Cortex of kidney (tissue), 1 donor: ENCODE measurements at places on chromosomes 16 and 17.

DNA sequence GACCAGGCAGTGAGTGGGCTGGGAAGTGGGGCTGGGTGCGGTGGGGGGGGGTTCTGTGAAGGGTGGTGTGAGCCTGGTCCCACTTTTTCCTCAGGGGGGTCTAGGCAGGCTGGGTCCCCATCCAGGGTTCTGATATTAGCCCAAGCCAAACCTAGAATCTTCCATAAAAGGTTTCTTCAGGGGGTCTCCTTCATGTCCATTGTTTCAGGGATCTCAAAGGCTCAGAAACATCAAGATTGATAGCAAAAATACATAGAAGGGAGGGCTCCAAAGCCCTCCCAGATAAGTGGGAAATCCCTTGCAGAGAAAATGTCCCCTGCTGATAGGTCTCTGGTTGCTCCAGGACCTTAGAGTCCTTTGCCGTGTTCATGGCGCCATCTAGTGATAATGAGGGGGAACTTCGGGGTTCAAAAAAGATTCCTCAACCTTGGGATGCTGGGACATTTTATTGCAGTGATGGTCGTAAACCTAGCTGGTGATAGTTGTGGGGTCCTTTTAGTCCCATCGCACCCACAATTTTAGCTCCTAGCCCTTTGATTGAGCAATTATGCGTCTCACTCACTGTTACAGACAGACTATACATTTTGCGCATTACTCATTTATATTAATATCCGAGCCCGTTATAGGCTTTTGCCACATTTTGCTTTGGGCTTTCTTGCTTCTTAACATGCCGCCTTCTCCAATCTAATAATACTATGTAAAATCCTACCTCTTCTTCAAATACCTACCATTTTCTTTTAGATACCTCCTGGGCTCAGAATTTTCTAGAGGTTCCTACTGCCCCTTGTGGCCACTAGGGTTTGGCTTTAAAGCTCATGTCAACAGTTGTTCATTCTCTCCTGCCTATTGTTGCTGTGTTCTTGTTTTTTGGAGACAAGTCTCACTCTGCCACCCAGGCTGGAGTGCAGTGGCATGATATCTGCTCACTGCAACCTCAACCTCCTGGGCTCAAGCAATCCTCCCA lies 35.1 kb downstream of the IGF2BP1 start:
- DNase-seq, result no peak

GRCh38 chr17:4485676-4486646 lies 12.7 kb upstream of the SPNS2 start:
- DNase-seq, result no peak

- no peak for DNase-seq
These were observed 470.1 kb downstream of the TOX3 start for GRCh38 chr16:52076801-52077201.

DNA sequence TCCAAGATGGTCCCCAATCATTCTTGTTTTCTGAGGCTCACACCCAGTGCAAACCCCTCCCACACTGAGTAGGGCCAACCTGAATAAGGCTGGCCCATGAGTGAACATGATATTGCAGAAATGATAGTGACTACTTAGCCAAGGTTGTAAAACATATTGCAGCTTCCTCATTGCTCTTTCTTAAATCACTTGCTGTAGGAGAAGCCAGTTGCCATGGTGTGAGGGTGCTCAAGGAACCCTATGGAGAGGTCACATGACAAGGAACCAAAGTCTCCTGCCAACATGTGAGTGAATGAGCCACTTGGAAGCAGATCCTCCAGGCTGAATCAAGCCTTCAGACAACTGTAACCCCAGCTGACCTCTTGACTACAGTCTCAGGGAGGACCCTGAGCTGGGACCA lies 191.4 kb downstream of the RGS9 start:
- no peak for DNase-seq

DNA sequence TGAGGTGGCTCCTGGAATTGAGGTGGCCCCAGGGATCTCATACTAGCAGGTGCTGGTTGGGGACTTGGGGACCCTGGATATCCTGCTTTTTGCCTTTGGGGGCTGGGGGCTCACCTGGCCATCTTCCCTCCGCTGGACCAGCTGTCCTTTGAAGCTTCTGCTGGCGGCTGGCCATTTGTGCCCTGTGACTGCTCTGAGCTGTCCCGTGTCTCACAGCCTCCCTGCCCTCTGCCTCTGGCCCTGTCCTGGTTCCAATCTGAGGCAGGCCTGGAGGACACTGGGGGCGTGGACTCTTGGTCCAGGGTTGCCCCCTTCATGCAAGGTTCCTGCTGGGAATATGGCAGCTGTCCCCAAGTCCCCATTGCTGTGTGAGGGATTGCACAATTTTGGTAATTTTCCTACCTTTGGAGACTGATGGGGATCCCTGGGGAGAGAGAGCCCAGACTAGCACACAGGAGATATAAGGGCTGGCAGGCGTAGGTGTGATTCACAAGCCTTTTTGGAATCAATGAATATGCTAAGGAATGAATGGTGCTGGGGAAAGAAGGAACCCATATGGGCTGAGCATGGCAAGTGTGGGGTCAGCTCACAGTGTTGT lies 19.2 kb downstream of the ADCY7 start:
- DNase-seq, result no peak

- DNase-seq, result no peak
These were observed 237.3 kb upstream of the CIBAR2 start for GRCh38 chr16:85349365-85350145.

DNA sequence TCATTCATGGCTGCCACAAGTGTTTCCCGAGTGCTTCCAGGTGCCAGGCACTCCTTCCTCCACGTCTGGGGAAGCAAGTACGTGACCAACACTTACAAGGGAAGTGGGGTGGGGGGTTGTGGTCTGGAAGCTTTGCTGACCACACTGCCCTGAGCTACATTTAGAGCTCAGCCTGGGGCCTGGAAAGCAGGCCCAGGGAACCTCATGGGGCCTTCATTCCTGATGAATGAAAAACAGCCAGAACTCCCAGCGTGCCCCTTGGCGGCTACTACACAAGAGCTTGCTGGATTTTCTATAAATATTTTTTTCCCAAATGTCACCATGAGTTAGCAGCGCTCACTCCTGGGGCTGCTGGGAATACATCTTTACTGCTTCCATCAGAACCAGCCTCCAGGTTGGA lies 73.3 kb downstream of the ABCC12 start:
- no peak for DNase-seq

GRCh38 chr17:10754861-10755591 lies 25.2 kb upstream of the TMEM220 start:
- no peak for DNase-seq

- no peak for DNase-seq
These were observed 1.7 kb upstream of the AKTIP start for GRCh38 chr16:53504665-53505064.
